Endothelial cell of umbilical vein (primary cell): ENCODE measurements at places on chromosomes 6 and 20. TPM values are rescaled to one million over a fixed set of nuclear protein-coding genes. Genes with fewer than 3 reads are reported as not detected.

Gene TMEM170B
- 0.92 and 1.1 TPM in 2 replicates for polyA plus RNA-seq

Gene IMPG1
- polyA plus RNA-seq = not detected in 2 replicates

Gene TOP1
- 3.7 and 7.0 TPM in 2 replicates for polyA plus RNA-seq

DNA sequence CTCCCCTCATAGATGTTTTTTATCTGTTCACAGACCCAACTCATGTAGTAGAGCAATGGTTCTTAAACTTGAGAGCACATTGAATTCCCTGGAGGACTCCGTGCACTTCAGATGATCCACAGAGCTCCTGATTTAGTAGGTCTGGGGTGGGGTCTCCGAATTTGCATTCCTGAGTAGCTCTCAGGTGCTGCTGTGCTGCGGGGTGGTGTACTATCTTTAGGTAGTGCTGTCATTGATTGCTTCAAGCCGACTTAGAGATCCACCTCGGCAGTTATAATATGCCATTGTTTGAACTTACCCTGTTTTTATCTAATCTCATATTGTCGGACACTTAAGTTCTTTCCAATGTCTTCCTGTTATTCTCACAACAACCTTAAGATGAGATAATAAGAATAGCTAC, 45.0 kb downstream of the BMP2 start:
- DNase-seq = no peak

Gene ECT2L
- not detected in 2 replicates for polyA plus RNA-seq

DNA sequence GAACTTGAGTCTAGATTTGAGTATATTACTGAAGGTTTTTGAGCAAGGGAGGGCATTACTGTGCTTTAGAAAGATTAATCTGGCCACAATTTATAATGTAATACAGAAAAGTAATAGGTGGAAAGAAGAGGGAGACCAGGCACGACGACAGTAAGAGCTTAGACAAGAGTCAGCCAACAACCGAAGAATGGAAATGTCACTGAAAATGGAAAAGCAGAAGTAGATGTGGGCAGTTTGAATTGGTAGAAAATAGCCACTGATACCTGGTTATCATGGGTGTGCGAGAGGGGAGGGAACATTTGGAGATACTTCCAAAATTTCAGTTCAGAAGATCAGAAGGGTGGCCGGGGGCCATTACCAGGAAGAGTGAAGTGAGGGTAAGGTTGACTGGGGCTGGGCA, 339.1 kb downstream of the UTRN start:
- no peak for DNase-seq

DNA sequence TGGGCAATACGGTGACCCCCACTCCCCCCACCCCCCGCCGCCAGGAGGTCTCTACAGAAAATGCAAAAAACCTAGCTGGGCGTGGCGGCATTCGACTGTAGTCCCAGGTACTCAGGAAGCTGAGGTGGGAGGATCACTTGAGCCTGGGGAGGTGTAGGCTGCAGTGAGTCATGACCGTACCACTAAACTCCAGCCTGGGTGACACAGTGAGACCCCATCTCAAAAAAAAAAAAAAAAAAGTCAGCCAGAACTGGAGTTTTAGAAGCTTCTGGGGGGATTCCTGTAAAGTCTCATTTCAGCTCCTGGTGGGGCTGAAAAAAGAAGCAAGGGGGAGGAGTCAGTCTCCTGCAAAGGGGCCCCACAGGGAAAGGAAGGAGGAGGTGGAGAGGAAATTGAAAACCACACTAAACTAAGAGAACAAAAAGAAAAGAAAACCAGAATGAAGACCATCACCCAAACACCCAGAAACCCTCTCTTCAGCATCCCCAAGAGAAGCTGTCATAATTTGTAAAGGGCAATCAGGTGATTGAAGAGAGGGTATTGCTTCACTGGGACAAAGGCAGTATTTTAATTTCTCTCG, 50.4 kb downstream of the NOL4L start:
- DNase-seq = no peak

GRCh38 chr6:11013721-11014070, 30.4 kb downstream of the ELOVL2 start:
- no peak for DNase-seq

GRCh38 chr6:47047479-47048407, 5.6 kb upstream of the ADGRF1 start:
- DNase-seq = peak; percentile 94

DNA sequence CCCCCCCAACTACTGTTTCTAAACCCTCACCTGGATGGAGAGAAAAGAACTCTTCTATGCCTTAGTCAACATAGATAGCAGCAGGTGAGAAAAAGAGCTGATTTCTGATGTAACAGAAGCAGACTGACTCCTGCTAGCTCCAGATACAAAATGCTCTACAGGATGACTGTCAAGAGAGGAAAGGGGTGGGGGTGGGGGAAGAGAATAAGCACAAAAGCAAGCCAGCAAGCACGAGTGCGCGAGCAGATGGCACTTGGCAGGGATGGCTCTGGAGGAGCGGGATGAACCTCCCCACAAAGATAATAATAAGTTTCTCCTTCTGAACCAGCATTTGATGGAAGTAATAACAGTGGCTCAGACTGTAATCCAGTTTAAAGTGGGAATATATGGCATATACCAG, 45.6 kb upstream of the SPDEF start:
- DNase-seq = no peak

Gene ME1
- 4.8 and 7.3 TPM in 2 replicates for polyA plus RNA-seq

Gene NHLRC1
- polyA plus RNA-seq = 1.7 and 2.1 TPM in 2 replicates

GRCh38 chr6:37243816-37244370, 13.7 kb upstream of the TBC1D22B start:
- DNase-seq = no peak

- peak; percentile 74 for DNase-seq
Measured at GRCh38 chr6:144314562-144314961, 29.4 kb downstream of the UTRN start.

DNA sequence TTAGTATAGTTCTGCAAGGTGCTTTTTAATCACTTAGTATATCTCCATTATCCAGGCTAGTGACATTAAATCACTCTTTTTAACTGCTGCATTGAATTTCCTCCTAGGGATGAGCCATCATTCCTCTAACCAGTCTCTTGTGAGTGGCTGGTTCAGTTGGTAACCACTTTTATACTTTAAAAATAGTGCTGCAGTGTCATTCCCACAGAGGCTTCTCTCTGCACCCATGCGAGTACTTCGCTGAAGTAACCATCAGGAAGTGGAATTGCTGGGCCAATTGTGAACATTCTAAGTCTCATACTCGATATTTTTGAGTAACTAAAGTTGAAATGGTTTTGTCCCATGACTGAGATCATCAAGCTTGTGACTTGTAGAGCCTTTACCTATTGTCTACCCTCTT, 2.1 kb downstream of the BTN3A2 start:
- DNase-seq = no peak

- DNase-seq = no peak
Measured at GRCh38 chr6:79599725-79600259, 31.3 kb upstream of the SH3BGRL2 start.

Gene GJA10
- not detected in 2 replicates for polyA plus RNA-seq

Gene TRIM39
- 5.6 TPM in 2 replicates for polyA plus RNA-seq

Gene MYO6
- polyA plus RNA-seq = 12.5 and 15.5 TPM in 2 replicates

DNA sequence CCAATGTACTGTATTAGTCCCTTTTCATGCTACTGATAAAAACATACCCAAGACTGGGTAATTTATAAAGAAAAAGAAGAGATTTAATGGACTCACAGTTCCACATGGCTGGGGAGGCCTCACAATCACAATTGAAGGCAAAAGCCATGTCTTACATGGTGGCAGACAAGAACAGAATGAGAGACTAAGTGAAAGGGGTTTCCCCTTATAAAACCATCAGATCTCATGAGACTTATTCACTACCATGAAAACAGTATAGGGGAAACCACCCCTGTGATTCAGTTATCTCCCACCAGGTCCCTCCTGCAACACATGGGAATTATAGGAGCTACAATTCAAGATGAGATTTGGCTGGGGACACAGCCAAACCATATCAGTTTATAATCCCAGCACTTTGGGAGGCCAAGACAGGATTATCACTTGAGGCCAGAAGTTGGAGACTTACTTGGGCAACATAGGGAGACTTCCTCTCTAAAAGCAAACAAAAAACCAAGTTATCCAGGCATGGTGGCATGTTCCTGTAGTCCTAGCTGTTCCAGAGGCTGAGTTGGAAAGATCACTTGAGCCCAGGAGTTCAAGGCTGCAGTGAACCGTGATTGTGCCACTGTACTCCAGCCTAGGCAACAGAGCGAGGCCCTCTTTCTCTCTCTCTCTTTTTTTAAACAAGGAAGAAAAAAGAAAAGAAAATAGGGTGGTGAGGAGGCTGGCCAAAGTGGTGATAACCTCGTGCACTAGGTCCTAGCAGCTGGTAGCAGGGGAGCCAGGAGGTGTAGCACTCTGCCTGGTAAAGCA, 22.9 kb upstream of the DDR1 start:
- no peak for DNase-seq

DNA sequence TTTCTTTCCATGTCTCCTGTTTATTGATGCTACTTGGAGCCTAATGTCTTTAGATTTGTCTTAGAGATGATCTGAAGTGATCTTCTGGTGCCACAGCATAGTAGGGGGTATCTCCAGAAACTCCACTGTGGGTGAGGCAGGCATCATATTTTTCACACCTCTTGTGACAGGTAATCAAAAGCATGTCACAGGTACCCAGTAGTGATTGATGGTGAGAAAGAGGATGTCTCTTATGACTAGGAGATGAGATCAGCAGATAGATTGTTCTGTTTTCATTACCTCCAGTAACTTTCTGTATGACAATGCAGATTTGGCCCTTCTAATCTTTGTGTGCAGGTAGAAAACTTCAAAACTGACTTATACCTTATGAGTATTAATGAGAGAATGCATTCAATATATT, 13.5 kb downstream of the NCOA7 start:
- DNase-seq = no peak

GRCh38 chr20:63738687-63739129, 868 bp upstream of the SLC2A4RG start:
- DNase-seq = no peak

GRCh38 chr6:14811775-14812428, 434.0 kb upstream of the JARID2 start:
- DNase-seq = no peak

DNA sequence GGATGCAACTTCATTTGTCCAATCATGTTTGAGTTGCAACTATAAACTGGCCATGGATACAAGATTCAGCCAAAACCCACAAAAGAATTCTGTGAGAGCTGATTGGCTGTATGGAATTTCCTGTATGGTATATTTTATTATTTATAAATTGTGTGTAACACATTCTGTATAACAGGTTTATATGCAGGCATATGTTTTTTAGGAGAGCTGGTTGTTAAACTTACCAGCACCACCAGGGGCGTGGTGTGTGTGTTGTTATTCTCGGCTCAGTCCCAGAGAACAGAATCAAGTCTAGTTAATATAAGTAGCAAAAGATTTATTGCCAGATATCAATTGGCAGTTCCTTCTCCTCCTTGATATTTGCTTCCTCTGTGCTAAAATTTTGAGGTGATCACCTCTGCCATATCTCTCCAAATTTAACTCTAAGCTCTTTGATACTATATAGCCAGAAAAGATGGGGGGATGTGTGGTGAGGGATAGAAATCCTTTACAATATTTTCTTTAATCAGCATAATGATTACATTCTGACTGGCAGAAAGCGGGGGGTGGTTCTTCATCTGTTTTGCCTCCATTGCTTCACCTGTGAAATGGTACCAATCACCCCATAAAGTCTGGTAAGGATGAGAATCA, 22.9 kb downstream of the CNBD2 start:
- peak; percentile 50 for DNase-seq

- DNase-seq = no peak
Measured at GRCh38 chr20:6818033-6818808, 50.7 kb downstream of the BMP2 start.

GRCh38 chr20:4052554-4052953, 37.2 kb upstream of the RNF24 start:
- DNase-seq = no peak

GRCh38 chr6:142886431-142887170, 58.4 kb downstream of the HIVEP2 start:
- DNase-seq = peak; percentile 75

DNA sequence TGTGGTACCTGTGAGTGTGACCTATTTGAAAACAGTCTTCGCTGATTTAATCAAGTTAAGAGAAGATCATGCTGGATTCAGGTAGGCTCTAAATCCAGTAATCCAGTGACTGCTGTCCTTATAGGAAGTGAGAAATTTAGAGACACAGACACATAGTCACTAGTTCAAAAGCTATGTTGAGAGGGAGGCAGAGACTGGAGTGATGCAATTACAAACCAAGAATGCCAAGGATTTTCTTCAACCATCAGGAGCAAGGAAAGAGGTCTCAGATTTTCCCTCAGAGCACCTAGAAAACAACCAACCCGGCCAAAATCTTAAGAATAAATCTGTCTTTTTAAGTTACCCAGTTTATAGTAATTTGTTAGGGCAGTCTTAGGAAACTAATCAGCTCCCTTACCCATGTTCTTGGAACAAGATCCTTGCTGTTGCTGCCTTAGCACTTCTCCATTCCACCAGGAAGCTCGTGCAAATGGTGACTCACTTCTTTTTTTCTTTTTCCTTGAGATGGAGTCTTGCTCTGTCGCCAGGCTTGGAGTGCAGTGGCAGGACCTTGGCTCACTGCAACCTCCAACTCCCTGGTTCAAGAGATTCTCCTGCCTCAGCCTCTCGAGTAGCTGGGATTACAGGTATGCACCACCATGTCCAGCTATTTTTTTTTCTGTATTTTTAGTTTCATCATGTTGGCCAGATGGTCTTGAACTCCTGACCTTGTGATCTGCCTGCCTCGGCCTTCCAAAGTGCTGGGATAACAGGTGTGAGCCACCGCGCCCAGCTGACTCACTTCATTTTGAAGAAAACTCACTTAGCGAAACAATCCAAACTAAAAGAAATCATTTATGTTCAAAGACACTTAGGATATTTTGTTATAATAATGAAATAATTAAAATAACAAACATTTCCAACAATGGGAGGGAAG, 34.4 kb upstream of the ZNF184 start:
- DNase-seq = no peak

GRCh38 chr6:39707962-39708683, 17.1 kb downstream of the KIF6 start:
- DNase-seq = no peak

Gene NOX3
- polyA plus RNA-seq = not detected in 2 replicates

GRCh38 chr20:24770628-24771541, 178.2 kb upstream of the CST7 start:
- DNase-seq = no peak

GRCh38 chr20:18005170-18005989, 36.6 kb downstream of the MGME1 start:
- DNase-seq = no peak

Gene RAET1G
- 2.1 and 3.3 TPM in 2 replicates for polyA plus RNA-seq

DNA sequence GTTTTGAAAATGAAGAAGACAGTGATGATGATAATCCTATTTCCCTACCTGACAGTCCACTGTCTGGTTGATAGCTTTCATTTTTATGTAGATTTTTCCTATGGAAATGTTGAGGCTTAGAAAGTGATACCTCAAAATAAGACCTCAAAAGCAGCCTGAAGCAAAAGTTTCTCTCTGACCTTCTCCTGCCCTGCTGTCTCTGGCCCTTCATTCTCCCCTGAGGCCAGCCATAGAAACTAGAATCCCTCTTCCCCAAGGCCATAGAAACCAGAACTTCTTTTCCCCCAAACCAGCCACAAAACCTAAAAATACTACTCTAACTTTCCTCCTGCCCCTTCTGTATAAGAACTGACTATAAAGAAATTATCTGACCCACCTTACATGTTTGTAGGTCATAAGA, 52.6 kb upstream of the GCM1 start:
- DNase-seq = no peak
